ENCODE measurements at places on chromosomes 2 and 18.
A peak's percentile ranks its signal among the peaks of the same experiment; 100 is the strongest.

GRCh38 chr2:190538201-190538600 lies 3.7 kb upstream of the NEMP2 start:
- no peak for DNase-seq

DNA sequence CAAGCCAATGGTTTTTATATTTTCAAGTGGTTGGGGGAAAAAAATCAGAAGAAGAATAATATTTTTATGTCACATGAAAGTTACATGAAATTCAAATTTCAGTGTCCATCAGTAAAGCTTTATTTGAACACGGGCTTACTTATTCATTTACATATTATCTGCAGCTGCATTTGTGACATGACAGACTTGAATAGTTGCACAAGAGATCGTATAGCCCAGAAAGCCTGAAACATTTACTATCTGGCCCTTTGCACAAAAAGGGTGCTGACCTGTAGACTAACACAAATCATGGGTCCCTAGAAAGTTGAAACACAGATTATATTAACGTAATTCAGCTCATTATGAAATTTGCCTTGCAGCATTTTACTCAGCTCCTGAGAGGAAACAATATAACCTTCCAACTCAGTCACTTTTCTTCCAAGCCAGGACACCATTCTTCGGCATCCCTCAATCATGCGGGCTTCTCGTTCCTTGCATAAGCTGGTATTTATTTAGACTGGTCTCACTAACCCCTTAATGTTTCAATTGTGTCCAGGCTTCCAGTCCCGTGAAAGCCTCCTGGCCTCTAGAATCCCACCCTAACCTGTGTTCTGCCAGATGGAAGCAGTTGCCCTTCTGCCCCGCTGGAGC lies 402.7 kb downstream of the SETBP1 start:
- no peak for DNase-seq

DNA sequence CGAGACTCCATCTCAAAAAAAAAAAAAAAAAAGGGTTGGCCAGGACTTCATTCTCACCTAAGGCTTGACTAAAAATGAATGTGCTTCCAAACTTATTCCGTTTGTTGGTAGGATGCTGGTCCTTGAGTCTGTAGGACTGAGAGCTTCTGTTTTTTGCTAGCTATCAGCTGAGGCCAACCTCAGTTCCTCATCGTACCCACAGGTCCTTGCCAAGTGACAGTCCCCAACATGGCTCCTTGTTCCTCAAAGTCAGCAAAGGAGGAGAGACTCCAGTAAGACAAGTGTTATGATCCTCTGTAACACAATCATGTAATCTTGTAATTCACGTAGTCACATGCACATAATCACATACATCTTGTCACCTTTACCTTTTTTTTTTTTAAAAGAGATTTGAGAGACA lies 37.0 kb downstream of the HAUS1 start:
- no peak for DNase-seq

DNA sequence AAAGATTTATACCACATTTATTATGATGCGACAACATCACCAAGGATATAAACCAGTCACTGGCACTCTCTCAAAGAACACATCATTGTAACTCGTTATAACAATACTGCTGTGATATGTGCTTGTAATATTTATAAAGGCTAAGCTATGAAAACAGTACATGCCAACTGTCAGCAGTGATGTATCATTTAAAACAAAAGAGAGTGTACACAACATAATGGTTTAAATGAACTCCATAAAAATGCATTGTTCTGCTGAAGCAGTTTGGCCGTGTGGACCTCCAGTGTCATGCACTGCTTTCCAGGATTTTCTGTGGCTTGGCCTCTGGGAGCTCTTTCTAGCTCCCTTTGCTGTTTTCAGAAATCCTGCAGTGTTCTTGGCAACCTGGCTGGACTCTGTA lies 215.6 kb downstream of the MTX2 start:
- DNase-seq: no peak

- no peak for DNase-seq
Measured at GRCh38 chr18:76075777-76076176, 419.3 kb downstream of the ZNF516 start.

GRCh38 chr18:45687621-45688020 lies 36.4 kb upstream of the SLC14A1 start:
- no peak for DNase-seq

GRCh38 chr2:232522623-232523401 lies 2.6 kb downstream of the PRSS56 start:
- no peak for DNase-seq

- no peak for DNase-seq
Measured at GRCh38 chr2:173278794-173279526, 75.7 kb upstream of the CDCA7 start.

GRCh38 chr2:51224790-51225189 lies 192.9 kb upstream of the NRXN1 start:
- no peak for DNase-seq

GRCh38 chr2:19700861-19701585 lies 200.8 kb downstream of the TTC32 start:
- no peak for DNase-seq

- DNase-seq: no peak
Measured at GRCh38 chr2:217049422-217049821, 189.6 kb upstream of the TNP1 start.

DNA sequence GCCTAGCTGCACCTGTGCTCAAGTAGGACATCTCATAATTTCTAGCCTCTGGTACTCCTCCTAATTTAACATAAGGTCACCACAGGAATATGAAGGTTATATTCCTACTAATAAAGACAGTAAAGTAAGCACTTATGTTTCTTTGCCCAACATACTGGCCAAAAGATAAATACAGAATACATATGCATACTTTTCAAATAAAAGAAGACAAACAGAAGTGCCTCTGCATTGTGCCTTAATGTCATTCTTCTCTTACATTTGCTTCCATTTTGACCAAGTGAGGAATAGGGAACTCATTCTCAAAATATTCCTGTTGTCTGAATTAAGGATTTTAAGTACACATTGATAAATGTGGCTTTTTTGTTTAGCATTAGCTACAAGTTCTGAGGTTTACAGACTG lies 5.6 kb downstream of the BCL11A start:
- DNase-seq: no peak

GRCh38 chr2:205741256-205741978 lies 59.1 kb downstream of the NRP2 start:
- no peak for DNase-seq

- peak; percentile 92 for DNase-seq
Measured at GRCh38 chr2:132463719-132464118, 47.1 kb downstream of the GPR39 start.

DNA sequence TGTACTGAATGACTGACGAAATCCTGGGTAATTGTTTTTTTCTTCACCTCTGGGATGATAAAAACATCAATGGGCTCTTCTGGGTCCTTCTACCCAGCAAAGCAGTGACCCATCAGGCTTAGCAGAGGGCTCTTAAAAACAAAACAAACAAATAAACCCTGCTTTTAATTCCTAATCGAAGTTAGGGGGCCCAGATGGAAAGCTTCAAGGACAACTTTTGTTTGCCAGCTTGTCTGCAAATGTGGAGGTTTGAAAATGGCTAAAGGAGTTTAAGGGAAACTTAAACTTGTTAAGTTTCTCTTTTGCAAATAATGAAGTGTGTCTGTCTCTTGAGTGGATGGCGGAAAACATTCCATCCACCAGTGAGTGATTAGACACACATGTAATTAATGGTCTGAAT lies 327.2 kb downstream of the SATB2 start:
- DNase-seq: no peak

DNA sequence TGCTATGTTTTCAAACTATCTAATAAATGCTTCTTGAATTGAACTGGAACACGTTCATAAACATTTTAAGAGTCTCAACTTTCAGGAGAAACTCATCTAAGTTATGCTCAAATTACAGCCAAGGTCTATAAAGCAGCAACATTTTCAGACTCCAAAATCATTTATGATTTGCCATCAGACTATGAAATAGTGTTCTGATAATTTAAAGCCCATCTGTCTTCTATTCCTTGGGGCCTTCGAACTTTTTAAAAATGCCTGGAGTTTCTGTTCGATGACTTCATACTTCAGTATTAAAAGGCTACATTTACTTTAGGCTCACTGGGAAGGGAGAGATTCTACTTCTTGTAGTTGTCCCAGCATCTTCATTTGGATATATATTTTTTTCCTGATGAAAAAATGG lies 73.6 kb upstream of the NXPH2 start:
- DNase-seq: no peak

GRCh38 chr18:7760967-7761948 lies 194.1 kb downstream of the PTPRM start:
- no peak for DNase-seq

GRCh38 chr2:27690052-27690451 lies 26.4 kb downstream of the SLC4A1AP start:
- no peak for DNase-seq

DNA sequence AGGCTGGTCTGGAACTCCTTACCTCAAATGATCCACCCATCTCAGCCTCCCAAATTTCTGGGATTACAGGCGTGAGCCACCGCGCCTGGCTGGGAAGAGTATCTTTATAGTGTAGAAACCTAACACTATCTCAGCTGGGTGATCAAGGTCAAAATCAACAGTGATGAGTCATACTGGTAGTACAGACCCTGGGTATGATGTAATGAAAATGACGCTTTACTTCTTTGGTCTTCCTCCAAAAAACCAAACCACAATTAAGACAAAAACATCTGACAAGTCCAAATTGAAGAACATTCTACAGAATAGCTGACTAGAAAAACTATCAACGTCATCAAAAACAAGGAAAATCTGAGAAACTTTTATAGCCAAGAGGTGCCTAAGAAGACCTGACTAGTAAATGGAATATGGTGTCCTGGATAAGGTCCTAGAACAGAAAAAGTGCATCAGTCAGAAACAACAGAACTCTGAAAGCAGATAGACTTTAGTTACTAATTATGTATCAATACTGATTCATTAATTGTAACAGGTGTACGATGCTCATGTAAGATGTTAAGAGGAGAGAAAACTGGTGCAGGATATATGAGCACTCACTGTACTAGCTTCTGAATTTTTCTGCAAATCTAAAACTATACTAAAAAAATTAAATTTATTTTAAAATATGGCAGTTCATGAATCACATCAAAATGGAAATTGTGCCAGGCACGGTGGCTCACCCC lies 25.4 kb downstream of the PDCL3 start:
- DNase-seq: peak; percentile 31

- DNase-seq: no peak
Measured at GRCh38 chr2:160457588-160457987, 36.0 kb downstream of the RBMS1 start.

GRCh38 chr2:100240386-100240785 lies 81.9 kb downstream of the LONRF2 start:
- DNase-seq: no peak

GRCh38 chr2:75647771-75648170 lies 1.2 kb downstream of the MRPL19 start:
- DNase-seq: no peak

DNA sequence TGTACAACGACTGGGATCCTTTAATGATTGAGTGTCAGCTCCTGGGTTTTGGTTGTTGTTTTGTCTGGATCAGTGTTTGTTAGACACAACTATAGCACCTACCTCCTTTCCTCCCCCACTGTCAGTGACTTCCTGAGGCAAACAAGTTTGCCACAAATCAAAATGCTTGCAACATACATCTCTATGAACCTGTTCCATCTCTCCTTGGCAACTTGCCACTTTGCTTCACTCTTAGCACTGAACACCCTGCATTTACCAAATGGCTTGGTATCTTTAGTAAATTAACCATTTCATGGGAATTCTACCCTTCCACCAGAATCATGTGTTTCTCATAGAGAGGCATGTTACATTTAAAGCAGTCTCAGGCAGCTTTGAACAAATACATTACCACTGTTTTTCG lies 301.1 kb upstream of the TANK start:
- peak; percentile 25 for DNase-seq

- no peak for DNase-seq
Measured at GRCh38 chr2:142734231-142734630, 143.2 kb upstream of the KYNU start.

DNA sequence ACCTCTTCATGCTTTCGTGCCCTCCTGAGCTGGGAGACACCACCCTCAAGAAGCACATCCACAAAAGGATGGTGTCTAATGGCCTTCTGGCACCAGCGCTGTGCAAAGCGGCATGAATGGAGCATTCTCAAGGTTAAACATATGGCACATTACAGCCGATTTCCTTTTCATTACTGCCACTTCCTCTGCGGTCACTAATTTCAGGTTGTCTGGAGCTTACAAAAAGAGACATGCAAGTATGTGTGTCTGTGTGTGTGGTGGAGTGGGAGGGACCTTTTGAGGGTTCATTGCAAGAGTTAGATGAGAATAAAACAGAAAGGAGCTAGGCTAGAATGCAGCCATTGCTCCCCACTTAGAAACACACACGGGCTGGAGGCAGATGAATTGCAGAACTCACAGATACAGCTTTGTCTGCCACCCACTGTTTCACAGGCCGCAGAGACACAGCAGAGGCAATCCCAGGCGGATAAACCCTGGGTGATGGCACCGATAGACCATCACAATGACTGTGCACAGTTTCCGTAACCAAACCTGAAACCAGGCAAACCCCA lies 76.0 kb downstream of the TGIF1 start:
- no peak for DNase-seq

GRCh38 chr2:138536302-138536701 lies 34.7 kb downstream of the SPOPL start:
- DNase-seq: peak; percentile 55

- DNase-seq: peak; percentile 21
Measured at GRCh38 chr2:70861777-70862625, 26.4 kb upstream of the CD207 start.

DNA sequence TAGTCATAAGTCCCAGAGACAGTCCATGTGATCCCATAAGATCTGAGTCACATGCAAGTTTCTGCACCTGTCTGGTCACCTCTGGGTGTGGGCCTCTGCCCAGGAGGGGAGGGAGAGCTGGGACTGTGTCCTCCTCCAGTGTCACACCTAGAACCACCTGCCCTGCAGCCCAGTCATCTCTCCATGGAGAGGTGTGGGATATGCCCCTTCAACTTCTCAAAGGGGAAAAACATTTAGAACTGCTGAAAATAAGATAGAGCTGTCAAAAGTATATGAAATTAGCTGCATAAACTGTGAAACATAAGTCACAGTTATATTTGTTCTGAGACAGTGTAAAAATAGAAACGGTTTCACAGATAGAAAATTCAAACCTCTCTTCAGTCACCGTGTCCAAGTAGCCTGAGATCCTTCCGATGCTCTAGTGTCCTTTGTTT lies 55.4 kb downstream of the NGEF start:
- no peak for DNase-seq

DNA sequence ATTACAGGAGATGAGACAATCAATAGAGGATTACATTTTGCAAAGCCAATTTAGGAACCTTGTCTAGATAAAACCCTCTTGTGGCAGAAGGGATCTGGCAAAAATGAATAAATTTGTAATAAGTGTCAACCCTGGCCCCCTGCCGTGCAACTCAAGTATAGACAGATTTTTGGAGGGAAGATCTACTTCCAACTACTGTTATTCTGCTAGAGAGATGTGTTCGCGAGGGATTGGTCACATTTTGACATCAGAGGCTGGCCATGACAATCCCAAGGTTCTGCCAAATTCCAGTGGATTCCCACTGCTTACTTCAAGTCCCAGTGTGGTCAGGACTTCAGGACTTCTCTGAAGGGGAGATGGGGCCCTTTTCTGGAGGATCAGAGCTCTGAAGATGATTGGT lies 192.6 kb downstream of the SH3RF3 start:
- no peak for DNase-seq

Data from foreskin keratinocyte (primary cell).